ENCODE measurements at places on chromosomes 1 and 21. TPM values are rescaled to one million over a fixed set of nuclear protein-coding genes. Genes with fewer than 3 reads are reported as not detected.

Gene CLCA4
- not detected for total RNA-seq

Gene OXCT2
- total RNA-seq: 0.49 TPM

Gene TDRD10
- total RNA-seq: 0.49 TPM

Gene MYCL
- total RNA-seq: 7.4 TPM

Gene IGSF3
- total RNA-seq: 118 TPM

Gene ORC1
- total RNA-seq: 0.98 TPM

Gene PIGR
- under 0.01 TPM for total RNA-seq

Gene PLA2G2F
- not detected for total RNA-seq

Gene SYT6
- total RNA-seq: 13.5 TPM

Gene AK4
- total RNA-seq: 16.0 TPM

Gene CD244
- not detected for total RNA-seq

Gene MEX3A
- 44.0 TPM for total RNA-seq

Gene SUSD4
- 9.8 TPM for total RNA-seq

Gene DCDC2B
- total RNA-seq: not detected

Gene CD2
- total RNA-seq: not detected

Gene ARTN
- 0.49 TPM for total RNA-seq

Gene NES
- 47.2 TPM for total RNA-seq

Gene ZNF695
- total RNA-seq: 6.9 TPM

Gene RNU1-2
- 73,230 TPM for total RNA-seq

Gene CTSS
- total RNA-seq: 9.8 TPM

Gene LRRC38
- under 0.01 TPM for total RNA-seq

Gene GBP7
- not detected for total RNA-seq

Gene PIK3R3
- total RNA-seq: 16.0 TPM

Gene MPZ
- total RNA-seq: 0.49 TPM

Gene TACSTD2
- total RNA-seq: not detected

Gene OR6N1
- total RNA-seq: not detected

Gene CAPN8
- not detected for total RNA-seq

Gene IPO13
- total RNA-seq: 14.0 TPM

Gene RGS16
- 2.2 TPM for total RNA-seq

Gene A3GALT2
- total RNA-seq: not detected

Gene MRTO4
- 24.8 TPM for total RNA-seq

Gene MTMR11
- 1.2 TPM for total RNA-seq

Gene CASQ1
- 7.6 TPM for total RNA-seq

Gene HTR1D
- 0.25 TPM for total RNA-seq

Gene DPH5
- total RNA-seq: 19.4 TPM

Gene PLA2G2C
- not detected for total RNA-seq

Gene SMCP
- total RNA-seq: not detected

Gene KRTAP11-1
- not detected for total RNA-seq

Gene PRKAA2
- 29.5 TPM for total RNA-seq

Data from temporal lobe (tissue), 4 donors.